ENCODE measurements at places on chromosomes 1 and 21.

- DNase-seq = no peak
These were observed 883.1 kb downstream of the TTLL7 start for GRCh38 chr1:83115785-83116184.

GRCh38 chr21:32484706-32485380 lies 72.3 kb downstream of the EVA1C start:
- DNase-seq = no peak

GRCh38 chr1:995665-996633 lies 3.9 kb downstream of the HES4 start:
- DNase-seq = no peak

DNA sequence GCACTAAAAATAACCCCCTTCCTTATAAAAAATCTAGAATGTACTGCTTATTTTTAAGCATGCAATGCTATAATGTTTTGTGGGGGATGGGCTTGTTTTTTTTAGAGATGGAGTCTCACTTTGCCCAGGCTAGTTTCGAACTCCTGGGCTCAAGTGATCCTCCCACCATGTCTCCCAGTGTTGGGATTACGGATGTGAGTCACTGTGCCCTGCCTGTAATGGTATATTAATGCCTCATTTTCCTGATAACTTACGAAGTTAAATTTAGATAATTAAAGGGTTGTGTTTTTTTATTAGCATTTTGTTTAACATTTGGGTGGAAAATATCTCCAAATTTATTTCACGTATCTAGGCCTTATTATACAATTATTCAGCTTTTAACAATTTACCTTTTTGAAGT lies 6.5 kb downstream of the RNF11 start:
- DNase-seq = no peak

GRCh38 chr21:33374450-33375096 lies 28.6 kb upstream of the IFNGR2 start:
- peak; percentile 83 for DNase-seq

DNA sequence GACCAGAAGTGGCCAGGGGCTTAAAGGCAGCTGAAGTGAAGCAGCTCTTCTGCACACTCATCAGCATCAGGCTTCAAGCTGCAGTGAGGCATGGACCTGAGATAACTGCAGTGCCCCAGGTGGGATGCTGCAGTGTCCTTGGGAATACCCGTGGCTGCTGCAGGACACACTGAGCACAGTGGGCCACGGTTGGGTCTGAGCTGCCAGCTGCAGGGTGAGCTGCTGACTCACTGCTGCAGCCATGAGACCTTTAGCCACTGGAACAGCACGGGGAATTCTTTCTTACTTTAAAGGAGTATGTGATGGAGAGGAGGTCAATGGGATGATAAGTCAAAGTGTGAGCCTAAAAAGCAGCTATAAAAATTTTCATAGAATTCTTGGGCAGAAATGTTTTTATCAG lies 102.1 kb downstream of the XCL2 start:
- no peak for DNase-seq

- DNase-seq = no peak
These were observed 36.7 kb downstream of the COL18A1 start for GRCh38 chr21:45441431-45442255.

- no peak for DNase-seq
These were observed 1.6 kb downstream of the SOX13 start for GRCh38 chr1:204074274-204075138.

DNA sequence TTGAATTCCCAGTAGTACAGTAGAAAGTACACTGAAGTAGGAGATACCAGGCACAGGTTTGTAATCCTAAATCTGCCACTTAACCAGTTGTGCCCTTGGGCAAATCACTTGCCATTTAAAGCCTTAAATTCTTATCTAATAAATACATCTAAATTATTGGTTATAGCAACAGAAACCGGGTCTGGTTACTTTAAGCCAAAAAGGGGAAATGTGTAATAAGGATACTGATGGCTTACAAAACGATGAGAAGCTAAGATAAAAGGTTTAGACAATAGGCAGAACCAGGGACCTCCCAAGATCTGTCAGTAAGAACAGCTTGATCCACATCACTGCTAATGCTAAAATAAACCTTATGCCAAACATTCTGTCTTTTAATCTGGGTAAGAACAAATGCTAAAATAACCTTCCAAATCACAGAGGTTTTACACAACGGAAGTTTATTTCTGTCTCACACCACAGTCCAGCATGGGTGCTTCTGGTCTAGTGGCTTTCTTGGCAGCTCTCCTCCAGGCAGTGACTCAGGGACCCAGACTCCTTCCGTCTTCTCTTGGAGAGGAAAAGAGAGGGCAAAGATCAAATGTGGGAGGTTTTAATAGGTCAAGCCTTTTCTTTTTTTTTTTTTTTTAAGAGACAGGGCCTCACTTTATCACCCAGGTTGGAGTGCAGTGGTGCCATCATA lies 16.5 kb upstream of the ZMYM1 start:
- DNase-seq = peak; percentile 47

- no peak for DNase-seq
These were observed 1.1 kb downstream of the SRM start for GRCh38 chr1:11058595-11059154.

DNA sequence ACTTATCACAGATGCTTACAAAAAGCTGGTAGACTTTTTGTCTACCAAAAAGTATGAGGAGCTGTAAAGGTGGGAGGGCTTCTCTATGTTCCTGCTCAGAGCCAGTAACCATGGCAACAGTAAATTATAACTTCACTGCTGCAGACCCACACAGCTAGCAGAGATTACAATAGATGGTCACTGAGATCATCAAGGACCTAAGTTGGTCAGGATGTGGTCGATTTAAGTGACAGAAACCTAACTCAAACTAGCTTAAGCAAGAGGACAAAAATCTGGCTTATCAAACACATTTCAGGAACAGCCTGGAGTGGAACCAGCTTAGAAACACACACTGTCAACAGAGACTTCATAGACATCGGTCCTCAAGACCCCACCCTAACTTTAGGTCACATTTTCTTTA lies 113.4 kb upstream of the ATP1A1 start:
- no peak for DNase-seq

GRCh38 chr1:219402925-219403324 lies 210.0 kb downstream of the ZC3H11B start:
- DNase-seq = no peak

DNA sequence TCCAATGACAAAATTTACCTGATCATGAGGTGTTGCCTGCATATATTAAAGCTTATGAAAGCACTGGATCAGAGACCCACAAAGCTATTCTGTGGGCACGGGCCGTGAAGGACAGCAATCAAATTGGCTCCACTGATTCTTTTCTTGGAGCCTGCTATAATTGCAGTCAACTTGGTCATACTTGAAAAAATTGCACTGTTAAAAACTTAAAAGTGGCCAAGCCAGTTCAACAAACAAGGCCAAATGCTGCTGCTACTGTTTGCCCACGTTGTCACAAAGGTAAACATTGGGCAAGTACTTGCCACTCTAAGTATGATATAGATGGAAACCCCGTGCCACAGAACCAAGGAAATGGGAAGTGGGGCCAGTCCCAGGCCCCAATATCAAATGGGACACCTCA lies 37.8 kb downstream of the CYP4A11 start:
- no peak for DNase-seq

GRCh38 chr21:43597540-43598250 lies 61.6 kb downstream of the HSF2BP start:
- DNase-seq = no peak

DNA sequence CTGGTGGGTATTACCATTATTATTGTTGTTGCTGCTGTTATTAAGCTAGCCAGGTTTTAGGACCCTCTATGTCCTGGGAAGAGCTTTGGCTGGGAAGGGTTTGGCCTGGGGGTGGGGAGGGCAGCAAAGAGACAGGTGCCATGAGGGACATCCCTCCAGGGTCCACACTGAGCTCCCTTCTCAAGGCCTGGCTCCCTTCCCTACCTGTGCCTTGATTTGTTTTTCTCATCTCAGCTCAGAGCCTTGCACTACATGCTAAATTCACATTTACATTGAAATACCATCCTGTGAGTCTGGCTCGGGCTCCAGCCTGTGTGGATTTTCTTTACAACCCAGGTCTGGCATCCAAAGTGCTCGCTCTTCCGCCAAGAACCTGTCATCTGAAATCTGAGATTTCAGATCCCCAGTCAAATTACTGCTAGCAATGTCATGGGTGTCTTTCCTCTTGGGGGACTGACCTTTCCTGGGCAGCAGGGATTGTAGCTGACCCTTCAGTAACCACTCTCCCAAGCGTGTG lies 536.3 kb downstream of the PTPRU start:
- no peak for DNase-seq

- no peak for DNase-seq
These were observed 8.7 kb downstream of the GNAT2 start for GRCh38 chr1:109610609-109611307.

DNA sequence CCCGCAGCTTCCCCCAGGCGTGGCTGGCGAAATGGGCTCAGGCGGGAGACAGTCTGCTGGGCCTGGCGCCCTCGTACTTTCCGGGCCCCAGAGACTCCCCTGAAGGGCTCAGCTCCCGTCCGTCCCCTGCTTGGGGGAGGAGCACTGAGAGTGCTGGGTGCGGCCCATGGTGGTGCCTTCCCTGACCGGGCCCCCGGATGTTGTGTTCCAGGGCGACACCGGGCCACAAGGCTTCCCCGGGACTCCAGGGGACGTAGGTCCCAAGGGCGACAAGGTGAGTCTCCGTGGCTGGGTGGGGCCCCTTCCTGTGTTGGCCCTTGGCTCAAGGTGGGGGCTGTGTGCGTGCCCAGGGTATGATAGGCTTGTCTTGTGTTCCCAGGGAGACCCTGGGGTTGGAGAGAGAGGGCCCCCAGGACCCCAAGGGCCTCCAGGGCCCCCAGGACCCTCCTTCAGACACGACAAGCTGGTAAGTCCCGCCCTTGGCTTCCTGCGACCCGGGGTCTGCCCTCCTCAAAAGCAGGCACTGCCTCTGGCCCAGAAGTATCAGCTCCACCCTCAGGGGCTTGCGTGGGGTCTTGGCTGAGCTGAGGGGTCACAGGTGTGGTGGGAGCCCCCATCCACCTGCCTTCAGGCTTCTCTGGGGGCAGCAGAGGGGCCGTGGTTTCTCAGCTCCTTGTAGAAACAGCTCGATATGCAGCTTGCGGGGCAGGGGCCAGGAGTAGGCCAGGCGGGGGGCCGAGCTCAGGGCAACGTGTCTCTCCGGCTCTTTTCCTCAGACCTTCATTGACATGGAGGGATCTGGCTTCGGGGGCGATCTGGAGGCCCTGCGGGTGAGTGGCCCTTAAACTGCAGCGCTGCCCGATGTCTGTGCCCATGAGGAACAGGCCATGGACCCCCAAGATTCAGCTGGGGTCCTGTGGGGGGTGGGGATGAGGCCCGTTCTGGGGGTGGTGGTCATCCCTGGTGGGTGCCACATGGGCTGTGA lies 62.3 kb downstream of the SLC19A1 start:
- DNase-seq = no peak

GRCh38 chr1:22447621-22448111 lies 4.0 kb upstream of the ZBTB40 start:
- DNase-seq = no peak

GRCh38 chr21:35924714-35925301 lies 135.5 kb downstream of the SETD4 start:
- no peak for DNase-seq

- DNase-seq = no peak
These were observed 22.6 kb downstream of the OR2G3 start for GRCh38 chr1:247627951-247628350.

DNA sequence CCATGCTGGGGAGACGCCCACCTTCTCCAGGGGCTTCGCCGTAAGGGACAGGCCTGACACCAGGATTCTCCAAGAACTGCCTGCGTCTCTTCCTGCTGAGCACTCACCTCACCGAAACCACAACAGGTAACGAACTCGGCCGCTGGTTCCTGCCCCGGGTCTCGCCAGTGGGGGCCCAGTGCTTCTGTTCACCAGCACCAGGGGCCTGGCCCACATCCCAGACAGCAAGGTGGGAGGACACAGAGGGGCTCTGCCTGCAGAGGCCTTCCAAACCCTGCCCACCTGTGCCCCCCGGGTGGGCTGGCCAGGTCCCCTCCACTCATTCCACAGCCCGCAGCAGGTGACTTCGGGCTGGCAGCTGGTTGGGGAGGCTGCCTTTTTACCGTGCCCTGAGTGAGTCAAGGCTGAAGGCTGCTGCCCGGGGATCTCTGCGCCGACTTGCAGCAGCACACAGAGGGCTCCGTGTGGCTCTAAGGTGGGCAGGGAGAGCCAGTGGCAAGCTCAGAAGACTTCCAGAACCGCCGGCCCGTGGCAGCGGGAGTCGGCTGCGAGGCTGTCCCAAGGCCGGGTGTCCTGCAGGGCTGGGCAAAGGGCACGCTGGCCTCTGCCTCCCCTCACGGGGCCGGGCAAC lies 14.7 kb upstream of the COL18A1 start:
- no peak for DNase-seq

- DNase-seq = no peak
These were observed 2.5 kb upstream of the MYBPH start for GRCh38 chr1:203178083-203178482.

- no peak for DNase-seq
These were observed 22.1 kb downstream of the EDARADD start for GRCh38 chr1:236416165-236416564.

- no peak for DNase-seq
These were observed 26.7 kb downstream of the MAP10 start for GRCh38 chr1:232831895-232832294.

GRCh38 chr1:202009326-202010179 lies 834 bp upstream of the ELF3 start:
- peak; percentile 29 for DNase-seq

DNA sequence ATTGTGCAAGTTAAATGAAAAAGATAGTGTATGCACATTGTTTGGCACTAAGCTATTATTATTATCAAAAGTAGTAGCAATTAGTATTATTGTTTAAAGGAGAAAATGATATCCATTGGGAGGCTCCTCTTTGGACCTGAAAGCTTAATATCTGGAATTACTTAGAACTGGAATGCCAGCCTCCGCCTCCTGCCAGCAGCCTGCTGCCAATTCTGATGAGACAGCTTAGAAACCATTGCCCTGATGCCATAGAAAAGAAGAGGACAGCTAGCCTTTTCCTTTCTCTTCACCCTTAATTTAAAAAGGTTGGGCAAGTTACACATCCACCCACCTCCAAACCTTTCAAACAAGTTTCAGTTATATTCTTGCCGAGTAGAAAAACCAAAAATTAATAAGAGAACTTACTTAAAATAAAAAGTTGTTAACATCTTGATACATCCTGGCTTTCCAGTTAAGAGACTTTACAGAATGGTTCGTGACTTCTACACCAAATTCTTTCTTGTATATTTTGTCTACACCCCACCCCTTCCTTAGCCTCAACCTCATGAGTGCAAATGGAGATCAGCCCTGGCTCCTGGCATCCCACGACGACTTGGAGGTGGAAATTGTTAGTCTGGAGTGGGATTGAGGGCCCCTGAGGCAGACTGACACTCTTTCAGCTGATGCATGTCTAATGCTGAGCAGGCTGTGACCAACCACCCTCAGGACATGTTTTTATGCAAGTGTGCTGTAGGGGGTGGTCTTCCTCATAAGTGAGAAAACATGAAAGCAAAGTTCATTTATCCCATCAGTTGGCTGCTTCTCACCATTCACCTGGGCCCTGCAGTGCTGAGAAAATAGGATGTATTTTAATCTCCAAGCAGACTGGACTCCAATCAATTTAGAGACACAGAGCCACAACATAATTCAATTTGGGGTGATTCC lies 120.6 kb downstream of the KCNJ15 start:
- DNase-seq = peak; percentile 10

- no peak for DNase-seq
These were observed 41.8 kb upstream of the POU3F1 start for GRCh38 chr1:38088366-38088765.

GRCh38 chr1:52444463-52444862 lies 40.1 kb downstream of the PRPF38A start:
- DNase-seq = no peak

GRCh38 chr1:206477581-206478380 lies 7.5 kb downstream of the IKBKE start:
- DNase-seq = no peak

Measured in AML-193 (cell line).